Neural progenitor cell (in vitro differentiated cells): ENCODE measurements at places on chromosomes 4 and X. TPM values are rescaled to one million over a fixed set of nuclear protein-coding genes. Genes with fewer than 3 reads are reported as not detected.

- no peak for DNase-seq
Observed at GRCh38 chrX:16480049-16480448, 169.9 kb upstream of the S100G start.

- DNase-seq, result no peak
Observed at GRCh38 chrX:20352935-20353336, 86.2 kb upstream of the RPS6KA3 start.

The ZRSR2 gene
- 8.6 and 15.2 TPM in 2 replicates for total RNA-seq

The COX7B2 gene
- not detected in 2 replicates for total RNA-seq

DNA sequence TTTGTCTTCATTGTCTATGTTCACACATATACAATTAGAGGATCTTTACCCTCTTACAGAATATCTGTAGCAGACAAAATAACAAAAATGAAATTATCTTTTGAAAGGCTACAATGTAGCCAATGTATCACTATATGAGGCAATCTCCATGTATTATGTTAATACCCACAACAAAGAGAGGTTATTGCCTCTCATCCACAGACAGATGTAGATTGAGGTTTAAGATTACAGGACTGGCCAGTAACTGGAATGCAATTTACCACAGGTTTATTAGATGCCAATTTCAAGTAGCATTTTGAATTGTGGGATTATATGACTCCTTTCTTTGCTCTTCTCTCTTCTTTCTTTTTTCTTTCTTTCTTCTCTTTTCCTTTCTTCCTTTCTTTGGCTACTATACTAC lies 242.6 kb downstream of the ANKRD50 start:
- no peak for DNase-seq

The MAGEA2 gene
- total RNA-seq, result not detected in 2 replicates

GRCh38 chrX:46036508-46036907 lies 508.7 kb downstream of the ZNF674 start:
- no peak for DNase-seq

The TAF7L gene
- total RNA-seq, result not detected in 2 replicates

The JCHAIN gene
- 0.09 TPM in 1 of 2 replicates, not detected in the other for total RNA-seq

- no peak for DNase-seq
Observed at GRCh38 chr4:52709155-52709554, 42.1 kb downstream of the ERVMER34-1 start.

GRCh38 chrX:76815754-76816153 lies 388.2 kb downstream of the MAGEE1 start:
- no peak for DNase-seq

The TCEAL7 gene
- 30.8 and 34.3 TPM in 2 replicates for total RNA-seq

The ABLIM2 gene
- total RNA-seq, result 0.24 and 1.2 TPM in 2 replicates

The FRMD7 gene
- not detected in 2 replicates for total RNA-seq

The RNF150 gene
- total RNA-seq, result 1.4 and 2.6 TPM in 2 replicates

DNA sequence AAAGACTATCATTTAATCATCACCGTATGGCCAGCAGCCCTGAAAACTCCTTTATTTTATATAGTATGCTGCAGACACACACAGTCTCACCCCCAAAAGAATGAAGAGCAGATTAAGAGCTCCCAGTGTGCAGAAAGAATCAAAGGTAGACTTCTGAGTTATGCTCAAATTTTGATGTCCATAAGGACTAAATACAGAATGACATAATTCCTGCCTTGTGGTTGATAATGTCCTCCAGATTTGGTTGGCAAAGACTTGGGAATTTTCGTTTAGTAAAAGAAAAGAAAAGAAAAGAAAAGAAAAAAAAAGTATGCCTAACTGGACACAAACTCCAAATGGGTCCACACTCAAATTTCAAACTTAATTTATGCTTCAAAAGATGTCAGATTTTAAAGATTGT lies 118.1 kb upstream of the PLAC1 start:
- no peak for DNase-seq
